ENCODE measurements at places on chromosomes 12 and 14.

- DNase-seq: no peak
Measured at GRCh38 chr14:94127330-94127729, 2.1 kb downstream of the IFI27L2 start.

DNA sequence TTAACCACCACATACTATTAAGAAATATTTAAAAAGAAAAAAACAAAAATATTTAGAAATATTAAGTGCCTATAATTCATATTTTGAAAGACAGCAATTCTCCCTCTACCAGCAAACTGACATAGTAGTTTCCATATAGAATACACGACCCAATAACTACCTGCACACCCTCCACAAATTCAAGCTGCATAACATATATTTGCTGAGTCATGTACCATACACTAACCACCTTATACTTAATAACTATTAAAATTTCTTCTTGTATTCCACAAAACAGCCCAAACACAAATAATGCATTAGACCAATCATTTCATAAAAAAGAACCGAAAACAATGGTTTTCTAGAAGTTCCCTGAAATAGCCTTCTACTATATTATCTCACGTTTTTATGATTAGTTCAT is 21.7 kb downstream of the GTF2A1 start:
- no peak for DNase-seq

GRCh38 chr12:124388679-124389137 is 93.8 kb downstream of the RFLNA start:
- peak; percentile 60 for DNase-seq

- DNase-seq: no peak
Measured at GRCh38 chr12:127717278-127717677, 549.7 kb upstream of the TMEM132C start.

- DNase-seq: no peak
Measured at GRCh38 chr12:90333939-90334338, 621.0 kb downstream of the CCER1 start.

DNA sequence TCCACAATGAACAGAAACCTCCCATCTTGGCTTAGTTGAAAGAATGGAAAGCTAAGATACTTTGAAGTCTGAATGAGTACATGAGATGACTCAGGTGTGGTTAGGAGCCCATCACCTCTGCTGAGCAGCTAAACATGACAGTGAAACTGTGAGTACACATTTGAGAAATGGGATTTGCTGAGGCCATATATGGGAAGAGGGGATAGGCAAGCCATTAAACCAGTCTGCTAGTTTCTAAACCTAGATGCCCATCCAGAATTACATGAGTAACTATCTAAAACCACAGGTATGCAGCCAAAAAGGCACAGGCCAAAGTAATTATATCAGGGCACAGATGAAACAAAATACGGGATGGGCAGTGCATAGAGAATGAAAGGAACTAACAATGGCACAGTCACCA is 41.2 kb downstream of the NKX2-1 start:
- no peak for DNase-seq

DNA sequence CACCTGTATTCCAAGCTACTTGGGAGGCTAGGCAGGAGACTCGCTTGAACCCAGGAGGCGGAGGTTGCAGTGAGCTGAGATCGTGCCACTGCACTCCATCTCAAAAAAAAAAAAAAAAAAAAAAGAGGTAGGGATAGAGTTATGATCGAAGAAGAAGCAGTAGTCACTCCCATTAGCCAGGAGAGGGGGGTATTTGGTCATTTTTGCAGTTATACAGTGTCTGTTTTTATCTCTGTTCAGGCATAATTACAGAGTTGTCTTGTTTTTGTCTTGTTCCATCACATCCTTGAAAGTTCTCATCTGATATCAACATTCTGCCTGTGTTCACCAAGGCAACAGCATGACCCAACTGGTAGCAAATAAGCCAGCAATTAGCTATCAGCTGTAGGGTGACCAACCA is 98.5 kb upstream of the TMPO start:
- no peak for DNase-seq

- DNase-seq: no peak
Measured at GRCh38 chr14:56145965-56146364, 27.8 kb downstream of the PELI2 start.

GRCh38 chr12:116376354-116377193 is 99.1 kb upstream of the MED13L start:
- no peak for DNase-seq

- no peak for DNase-seq
Measured at GRCh38 chr12:1445807-1446206, 148.6 kb downstream of the FBXL14 start.

Measured in stimulated activated CD8-positive, alpha-beta memory T cell treated with anti-CD3 and anti-CD28 coated beads, Interleukin-4, amount 100 ng/mL, for 48 hours (primary cell).